ENCODE measurements at places on chromosomes 16 and 17.
A peak's percentile ranks its signal among the peaks of the same experiment; 100 is the strongest.

DNA sequence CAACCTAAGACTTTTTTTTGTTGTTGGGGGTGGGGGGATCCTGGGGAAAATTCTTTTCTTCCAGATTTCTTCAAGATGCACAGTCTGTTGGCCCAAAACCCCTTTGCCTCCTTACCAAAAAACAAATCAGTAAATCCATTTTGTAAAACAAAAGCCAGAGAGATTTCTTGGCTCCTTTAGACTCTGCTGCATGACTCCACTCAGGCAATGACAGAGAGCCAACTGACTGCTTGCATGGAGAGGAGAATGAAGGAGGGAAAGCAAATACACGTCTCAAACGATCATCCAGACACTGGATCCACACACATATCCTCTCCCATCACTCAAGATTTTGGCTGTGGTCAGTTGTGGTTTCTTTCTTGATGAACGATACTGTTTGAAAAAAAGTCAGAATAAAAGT lies 13.8 kb downstream of the COPRS start:
- no peak for DNase-seq

- DNase-seq = no peak
These were observed 22.9 kb downstream of the SLFN12L start for GRCh38 chr17:35514564-35514963.

DNA sequence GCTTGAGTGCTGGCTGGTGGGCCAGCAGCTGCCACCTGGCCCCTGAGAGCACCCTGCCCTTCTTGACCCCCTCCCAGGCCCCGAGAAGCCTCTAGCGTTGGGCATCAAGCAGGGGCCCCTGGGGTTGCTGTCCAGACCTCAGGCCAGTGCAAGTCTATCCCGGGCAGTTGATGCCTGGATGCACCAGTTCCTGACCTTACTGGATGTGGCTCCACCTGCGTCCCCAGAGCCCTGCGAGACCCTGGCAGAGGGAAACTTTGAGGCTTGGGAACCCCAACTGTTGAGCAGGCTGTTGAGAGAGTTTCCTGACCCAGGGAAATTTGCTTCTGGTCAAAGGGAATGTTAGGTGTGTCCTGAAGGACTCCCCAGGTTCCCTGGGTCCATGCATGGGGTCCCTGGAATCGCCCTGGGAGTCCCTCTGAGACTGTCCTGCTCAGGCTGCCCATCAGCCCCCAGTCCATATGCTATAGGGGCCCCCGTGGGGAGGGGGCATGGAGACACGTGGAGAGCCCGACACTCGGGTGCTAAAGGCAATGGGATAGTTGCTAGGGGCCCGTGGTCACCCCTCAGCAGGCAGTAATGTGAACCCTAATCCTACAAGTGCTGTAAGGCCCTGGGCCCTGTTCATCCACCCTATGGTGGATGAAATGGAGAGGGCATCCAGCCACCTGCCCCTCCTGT lies 46.4 kb downstream of the RAB11FIP4 start:
- no peak for DNase-seq

DNA sequence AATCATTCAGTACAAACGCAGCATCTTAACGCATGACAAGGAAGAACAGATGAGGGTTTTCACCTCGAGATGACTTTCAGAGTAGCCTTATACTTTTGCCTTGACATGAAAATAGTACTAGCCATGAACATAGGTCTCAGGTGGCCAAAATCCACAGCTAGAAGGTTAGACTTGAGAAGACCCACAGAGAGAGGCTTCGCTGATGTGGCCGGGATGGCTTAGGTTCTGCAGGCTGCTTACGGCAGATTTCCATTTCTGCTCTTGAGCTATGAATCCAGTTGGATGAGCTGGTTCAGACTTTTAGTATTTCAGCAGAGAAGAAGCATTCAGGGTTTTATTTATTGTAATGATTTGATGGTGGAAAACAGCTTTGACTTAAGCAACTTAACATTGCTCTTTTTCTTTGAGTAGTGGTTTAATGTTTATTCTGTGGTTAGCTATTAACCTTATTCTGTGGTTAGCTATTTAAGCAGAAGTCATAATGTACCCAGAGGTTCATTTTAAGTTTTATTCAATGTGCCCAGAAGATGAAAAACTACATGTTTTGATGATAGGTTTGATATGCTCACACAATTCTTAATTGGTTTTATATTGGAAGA lies 7.6 kb downstream of the KRT24 start:
- DNase-seq = no peak

GRCh38 chr17:52546493-52546892 lies 388.0 kb upstream of the CA10 start:
- DNase-seq = no peak

GRCh38 chr17:28189667-28190066 lies 129.3 kb upstream of the TMEM97 start:
- DNase-seq = no peak

DNA sequence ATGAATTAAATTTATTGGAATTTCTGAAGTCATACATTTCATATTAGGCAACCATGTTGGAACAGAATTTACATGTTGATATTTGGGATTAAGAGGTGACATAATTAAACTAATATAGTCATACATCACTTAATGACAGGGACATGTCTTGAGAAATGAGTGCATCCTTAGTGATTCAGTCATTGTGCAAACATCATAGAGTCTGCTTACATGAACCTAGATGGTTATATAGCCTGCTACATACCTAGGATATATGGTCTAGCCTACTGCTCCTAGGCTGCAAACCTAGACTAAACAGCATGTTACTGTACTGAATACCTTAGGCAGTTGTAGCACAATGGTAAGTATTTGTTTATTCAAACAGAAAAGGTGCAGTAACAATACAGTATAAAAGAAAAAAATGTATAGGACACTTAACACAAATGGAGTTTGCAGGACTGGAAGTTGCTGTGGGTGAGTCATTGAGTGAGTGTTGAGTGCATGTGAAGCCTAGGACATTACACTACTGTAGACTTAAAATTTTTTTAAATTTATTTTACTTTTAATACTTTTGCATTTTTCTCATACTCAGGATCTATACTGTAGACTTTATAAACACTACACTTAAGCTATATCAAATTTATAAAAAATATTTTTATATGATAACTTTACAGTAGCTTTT lies 85.6 kb downstream of the OMG start:
- DNase-seq = no peak

- peak; percentile 2 for DNase-seq
These were observed 195.2 kb upstream of the KIF2B start for GRCh38 chr17:53627511-53627910.

DNA sequence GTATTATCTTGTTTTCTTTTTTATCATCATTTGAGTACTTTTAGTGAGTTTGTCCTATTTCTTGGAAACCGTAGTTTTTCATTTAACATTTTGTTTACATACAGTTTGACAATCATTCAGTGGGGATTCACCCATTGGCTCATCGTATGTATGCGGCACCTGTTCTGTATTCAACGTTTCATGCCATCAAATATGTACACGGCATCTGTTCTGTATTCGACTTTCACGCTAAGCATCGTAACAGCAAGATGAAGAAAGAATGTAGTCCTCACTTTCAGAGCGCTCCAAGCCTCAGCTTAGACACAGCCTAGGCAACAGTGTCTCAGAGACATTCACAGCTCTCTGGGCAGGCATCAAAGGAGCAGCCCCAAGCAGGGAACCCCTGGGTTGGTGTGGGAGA lies 177.2 kb upstream of the CHMP6 start:
- DNase-seq = no peak

DNA sequence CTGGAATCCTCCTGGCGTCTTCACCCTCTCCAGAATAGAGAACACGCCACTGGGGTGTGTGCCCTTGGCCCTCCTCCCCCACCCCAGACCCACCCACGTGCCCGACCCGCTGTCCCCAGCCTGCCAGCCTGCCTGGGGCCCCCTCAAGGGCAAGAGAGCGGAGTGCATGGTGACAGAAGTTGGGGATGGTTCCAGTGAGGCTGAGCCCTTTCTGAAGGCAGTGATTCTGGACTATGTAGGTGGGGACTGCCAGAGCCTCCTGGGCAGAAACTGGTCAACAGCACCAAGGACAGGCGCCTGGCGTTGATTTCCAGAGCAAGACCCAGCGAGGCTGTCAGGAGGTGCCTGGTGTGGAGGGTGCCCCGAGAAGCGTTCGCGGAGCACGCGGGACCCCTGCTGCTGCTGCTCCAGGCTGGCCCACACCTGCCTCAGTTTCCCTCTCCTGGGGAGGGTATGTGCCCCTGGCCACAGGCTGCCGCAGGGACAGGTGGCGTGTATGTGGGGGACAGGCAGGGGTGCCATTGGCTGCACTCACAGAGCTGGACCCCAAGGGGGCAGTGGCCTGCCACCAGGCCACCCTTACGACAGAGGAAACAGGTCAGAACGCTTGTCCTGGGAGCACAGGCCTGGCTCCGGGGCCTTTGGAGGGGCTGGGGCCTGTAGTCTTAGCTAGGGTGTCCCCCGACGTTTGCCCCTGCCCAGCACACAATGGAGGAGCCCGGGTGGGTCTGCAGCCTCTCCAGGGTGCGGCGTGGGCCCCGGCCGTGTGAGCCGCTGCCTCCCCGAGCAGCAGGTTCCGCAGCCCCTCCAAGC lies 1.2 kb downstream of the SSTR5 start:
- no peak for DNase-seq

Data from lung microvascular endothelial cell (primary cell).